Stimulated activated CD4-positive, alpha-beta T cell treated with anti-CD3 and anti-CD28 coated beads, Interleukin-1b, Interleukin-23, amount 100 ng/mL, for 1 hour (primary cell): ENCODE measurements at places on chromosomes 7 and 10.
A peak's percentile ranks its signal among the peaks of the same experiment; 100 is the strongest.

DNA sequence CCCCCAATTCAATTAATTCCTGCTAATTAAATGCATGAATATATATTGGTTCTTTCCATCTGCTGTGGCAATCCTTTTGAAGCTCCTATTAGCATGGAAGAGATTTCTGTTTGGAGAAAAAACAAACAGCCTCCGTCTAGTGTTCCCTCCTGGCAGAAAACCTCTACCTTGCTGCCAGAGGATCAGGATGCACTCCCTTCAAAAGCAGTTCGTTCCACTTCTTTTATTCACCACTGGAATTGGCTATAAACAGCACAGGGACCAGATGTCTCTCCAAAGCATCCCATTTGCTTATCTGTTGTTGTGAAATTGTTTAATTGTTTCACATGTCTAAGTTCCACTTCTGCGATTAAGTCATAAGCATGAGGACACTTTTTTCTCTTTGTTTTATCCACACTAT, 77.8 kb upstream of the PTN start:
- no peak for DNase-seq

- DNase-seq: no peak
Measured at GRCh38 chr10:44986179-44986578, 7.6 kb upstream of the DEPP1 start.

DNA sequence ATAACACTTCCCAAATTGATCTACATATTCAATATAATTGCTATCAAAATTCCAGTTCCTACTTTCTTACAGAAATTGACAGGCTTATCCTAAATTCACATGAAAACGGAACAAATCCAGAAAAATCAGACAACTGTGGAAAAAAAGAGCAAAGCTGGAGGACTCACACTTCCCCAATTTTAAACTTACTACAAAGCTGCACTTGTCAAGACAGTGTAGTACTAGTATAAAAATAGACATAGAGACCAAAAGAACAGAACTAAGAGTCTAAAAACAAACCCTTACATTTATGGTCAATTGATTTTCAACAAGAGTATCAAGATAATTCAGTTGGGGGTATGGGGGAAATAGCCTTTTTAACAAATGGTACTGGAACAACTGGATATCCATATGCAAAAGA, 27.5 kb downstream of the LMBR1 start:
- no peak for DNase-seq

DNA sequence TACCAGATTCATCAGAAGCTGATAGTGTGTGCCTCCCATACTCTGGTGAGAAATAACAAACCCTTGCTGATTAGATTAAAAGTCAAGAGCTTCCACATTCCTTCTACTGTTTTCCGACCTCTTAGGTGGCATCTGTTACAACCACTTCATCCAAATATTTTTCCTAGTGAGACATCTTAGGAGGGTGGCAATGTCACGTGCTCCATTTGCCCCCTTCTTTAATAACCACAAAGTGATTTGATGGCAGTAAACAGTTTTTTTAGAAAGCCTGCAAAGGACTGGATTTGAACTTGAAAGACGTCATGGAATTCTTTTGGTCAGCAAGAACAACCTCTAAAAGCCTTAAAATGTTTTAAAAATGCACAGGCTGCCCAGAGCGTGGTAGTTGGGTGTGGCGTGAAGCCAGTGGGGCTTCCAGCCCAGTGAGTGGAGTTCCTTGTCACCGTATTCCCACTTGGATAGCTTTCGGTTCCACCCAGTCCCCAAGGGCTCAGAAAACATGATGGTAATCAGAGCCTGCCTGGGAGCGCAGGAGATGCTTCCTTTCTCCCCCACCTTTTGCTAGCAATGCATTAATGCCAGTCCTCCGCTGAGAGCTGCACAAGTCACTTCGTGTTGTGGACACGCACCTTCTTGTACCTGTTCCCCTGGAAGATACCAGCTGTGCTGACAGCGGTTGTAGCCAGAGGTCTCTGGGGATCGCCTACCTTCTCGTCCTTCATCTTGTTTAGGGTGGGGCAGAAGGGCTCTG, 256.4 kb downstream of the KIAA1217 start:
- DNase-seq: no peak

DNA sequence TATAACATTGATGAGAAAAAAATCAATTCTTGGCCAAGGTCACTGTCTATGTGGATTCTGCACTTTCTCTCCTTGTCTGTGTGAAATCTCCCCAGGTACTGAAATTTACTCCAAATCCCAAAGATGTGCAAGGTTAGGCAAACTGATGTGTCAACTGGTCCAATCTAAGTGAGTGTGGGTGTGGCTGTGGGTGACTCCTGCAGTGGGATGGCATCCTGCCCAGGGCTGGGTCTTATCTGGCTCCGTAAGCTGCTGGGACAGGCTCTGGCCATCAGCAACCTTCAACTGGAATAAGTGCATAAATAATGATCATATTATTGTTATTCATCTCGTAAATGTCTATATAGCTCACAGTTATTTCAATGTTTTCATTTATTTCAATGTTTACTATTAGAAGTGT, 79.3 kb downstream of the JCAD start:
- DNase-seq: no peak

DNA sequence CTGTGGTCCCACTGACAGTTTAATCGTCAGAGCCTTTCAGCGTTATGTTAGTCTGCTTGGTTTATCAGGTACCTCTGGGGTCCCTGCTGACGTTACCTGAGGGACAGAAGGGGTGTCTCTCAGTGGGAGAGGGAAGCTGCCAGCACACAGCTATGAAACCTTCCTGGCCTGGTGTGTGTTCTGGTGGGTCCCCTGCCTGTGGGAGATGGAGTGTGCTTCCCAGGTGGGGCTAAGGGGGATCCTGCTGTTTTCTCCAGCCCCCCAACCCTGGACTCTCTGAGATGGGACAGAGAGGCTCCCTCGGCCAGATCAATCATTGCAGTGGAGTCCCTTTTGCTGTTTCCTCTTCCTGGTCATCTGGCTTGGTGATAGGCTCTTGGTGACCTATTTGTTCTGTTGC, 308.8 kb downstream of the TNS3 start:
- no peak for DNase-seq

DNA sequence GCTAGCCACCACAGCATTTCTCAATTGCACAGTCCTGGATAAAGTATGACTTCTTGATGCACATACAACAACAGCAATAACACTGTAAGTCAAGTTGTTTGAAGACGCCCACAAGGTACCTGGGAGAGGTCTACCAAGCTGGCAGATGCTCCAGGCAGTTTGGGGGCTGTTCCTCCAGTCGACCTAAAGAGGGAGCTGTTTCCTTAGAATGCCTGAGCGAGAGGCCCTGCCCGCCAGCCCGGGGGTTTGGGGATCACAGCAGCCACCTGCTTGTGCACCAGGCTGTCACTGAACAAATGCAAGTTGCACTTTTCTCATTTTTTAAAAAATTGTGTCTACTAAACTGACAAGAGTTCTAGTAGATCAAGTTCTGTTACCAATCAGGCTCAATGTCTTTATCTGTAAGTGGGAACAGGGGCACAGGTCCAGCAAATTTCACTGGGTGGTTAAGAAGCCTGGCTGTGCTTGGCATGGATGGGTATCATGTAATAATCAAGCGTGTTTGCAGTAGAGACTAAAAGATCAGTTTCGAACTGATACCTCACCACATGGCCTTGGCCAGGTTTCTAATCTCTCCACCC, 193.8 kb upstream of the ADO start:
- peak; percentile 51 for DNase-seq

- no peak for DNase-seq
Measured at GRCh38 chr10:109981650-109982049, 26.1 kb upstream of the ADD3 start.

DNA sequence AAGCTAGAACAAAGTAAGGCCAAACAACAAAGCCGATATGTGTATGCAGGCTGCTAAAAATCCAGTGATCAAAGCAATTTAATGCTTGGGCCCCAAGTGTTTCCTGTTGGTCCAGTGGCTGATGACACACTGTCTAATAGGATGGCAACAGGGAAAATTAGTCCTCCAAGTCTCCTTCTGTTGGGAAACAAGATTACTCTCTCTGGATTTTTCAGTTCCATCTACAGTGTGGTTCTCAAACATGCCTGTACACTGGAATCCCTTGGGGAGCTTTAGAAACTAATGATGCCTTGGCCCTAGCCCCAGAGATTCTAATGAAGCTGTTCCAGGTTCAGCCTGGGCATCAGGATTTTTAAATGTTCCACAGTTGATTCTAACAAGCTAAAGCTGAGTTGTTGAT, 198.7 kb downstream of the AHR start:
- no peak for DNase-seq

DNA sequence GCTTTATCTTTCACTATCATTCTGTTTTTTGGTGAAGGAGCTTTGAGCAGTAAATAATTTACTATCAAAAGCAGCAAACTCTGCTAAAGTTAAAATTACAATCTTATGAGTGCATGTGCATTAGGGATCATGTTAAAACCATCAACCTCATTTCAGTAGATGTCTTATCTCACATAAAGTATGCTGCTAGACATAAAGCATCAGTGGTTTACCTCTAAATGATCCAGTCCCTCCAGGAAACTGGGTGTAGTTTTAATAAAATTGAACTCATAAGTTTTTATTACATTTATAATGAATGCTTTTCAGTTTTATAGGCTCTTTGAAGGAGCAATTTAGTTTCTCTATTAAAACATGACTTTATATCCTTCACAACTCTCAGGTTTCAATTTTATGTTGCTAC, 108.7 kb downstream of the LRRN3 start:
- no peak for DNase-seq

GRCh38 chr7:157471259-157472125, 134.7 kb downstream of the DNAJB6 start:
- DNase-seq: no peak

DNA sequence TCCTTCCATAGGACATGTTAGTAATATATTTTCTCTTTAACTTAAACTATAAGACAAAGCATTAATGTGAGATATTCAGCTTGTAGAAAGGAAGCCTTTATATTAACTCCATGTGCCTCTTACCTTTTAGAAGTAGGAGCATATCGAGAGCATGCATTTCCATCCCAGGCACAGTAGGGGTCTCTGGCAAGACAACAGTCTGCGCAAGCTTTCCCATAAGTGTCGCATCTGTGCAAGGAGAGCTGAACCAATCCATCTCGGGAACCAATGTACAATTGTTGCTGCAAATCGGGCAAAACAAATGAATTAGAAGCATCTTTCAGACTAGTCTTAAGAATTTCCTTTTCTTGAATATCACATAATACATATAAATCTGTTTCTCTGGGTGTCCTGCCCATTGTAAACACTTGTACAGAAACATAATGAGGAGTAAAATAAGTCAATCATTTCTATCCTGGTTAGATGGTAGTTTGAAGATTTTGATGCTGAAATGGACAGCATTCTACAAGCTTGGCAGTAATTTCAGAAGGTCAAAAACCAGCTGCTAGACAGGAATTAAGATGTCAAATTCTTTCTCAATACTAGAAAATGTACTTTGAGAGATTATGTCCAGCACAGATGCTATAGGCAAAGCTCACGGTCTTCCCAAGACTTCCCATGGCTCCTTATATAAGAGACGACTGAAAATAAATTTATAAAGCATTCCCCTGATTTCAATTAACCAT, 171.8 kb downstream of the SEMA3D start:
- no peak for DNase-seq

- DNase-seq: no peak
Measured at GRCh38 chr7:71130031-71130679, 1.8 kb upstream of the GALNT17 start.

DNA sequence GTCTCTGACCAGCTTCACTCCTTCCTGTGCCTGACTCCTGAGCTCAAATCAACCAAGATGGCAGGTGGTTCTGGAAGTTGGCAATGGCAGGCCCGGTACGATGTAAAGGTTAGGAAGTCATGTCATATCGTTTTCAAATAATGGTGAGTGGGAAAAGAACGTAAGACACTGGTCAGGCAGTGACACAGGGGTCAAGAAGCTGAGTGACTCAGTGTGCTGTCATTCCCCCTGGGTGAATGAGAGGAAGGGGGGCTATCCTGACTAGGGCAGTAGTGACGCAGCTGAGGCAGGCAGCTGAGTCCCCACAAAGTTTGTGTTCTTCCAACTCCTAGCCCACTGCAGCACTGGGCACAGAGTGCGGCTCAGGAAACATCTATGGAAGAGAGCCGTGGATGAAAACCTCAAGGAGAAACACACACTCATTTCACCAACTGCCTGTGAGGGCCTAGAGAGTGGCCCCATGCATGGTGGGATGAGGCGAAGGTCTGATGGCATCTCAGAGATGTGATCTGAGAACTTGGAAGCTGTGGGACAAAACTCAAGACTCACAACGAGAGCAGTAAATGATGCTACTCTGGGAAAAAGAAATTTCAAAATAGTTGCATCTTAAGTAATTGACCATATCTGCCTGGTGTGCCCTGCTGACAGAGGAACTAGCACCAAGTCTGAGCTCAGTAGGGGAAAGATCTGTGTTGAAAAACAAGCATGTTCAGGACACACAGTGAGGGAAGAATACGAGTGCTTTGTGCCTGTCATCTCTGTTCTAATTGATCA, 23.2 kb downstream of the CREB3L2 start:
- DNase-seq: no peak

- DNase-seq: no peak
Measured at GRCh38 chr7:133742709-133743538, 384.2 kb upstream of the LRGUK start.

- DNase-seq: no peak
Measured at GRCh38 chr7:97009753-97010732, 4.7 kb downstream of the DLX6 start.

GRCh38 chr10:51344371-51344770, 270.1 kb downstream of the PRKG1 start:
- no peak for DNase-seq

GRCh38 chr10:62237506-62237905, 31.1 kb downstream of the RTKN2 start:
- DNase-seq: no peak

GRCh38 chr7:11153694-11154093, 180.0 kb downstream of the PHF14 start:
- DNase-seq: no peak

DNA sequence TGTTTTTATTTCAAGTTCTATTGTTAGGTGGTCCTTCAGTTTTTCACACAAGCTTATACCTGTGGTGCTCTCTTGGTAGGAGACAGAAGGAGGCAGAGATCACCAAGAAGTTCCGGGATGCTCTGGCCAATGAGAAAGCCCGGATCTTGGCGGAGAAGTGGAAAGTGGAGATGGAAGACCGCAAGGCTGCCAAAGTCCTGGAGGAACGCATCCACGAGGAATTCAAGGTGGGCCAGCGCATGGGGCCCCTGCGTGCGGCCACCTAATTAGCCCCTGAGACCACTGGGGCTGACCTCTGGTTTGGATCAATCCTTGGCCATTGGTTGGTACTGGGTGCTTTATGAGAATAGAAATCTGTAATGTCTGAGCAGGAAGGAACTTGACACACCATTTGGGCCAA, 33.6 kb downstream of the SH2D4B start:
- DNase-seq: no peak

GRCh38 chr10:75978213-75978612, 546.8 kb downstream of the LRMDA start:
- no peak for DNase-seq

DNA sequence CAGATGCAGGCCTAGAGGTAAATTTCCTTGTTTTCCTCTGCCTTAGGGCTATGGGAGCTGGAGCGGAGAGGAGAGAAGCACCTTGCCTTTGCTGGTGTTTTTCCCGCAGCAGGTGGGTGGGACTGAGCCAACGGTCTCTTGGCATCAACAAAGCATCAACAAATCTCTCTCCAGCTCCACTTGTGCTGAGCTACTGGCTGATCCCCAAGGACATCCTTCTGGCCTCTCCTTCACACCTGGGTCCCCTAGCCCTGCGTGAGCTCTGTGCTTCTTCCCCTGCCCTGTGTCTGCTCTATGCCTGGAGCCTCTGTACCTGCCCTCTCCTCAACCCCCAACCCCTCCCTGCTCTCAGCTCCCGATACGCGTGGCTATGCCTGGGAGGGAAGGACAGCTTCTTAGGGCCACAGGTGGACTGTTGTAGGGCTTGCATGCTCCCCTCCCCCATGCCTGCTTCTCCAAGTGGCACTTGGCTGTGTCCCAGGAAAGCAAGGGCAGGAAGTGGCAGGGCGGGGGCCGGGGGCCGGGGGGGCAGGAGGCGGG, 3.2 kb upstream of the CLDN4 start:
- DNase-seq: no peak
